ENCODE measurements at places on chromosomes 4 and X.

- peak; percentile 97 for DNase-seq
These were observed 194.0 kb upstream of the HHIP start for GRCh38 chr4:144451766-144452450.

DNA sequence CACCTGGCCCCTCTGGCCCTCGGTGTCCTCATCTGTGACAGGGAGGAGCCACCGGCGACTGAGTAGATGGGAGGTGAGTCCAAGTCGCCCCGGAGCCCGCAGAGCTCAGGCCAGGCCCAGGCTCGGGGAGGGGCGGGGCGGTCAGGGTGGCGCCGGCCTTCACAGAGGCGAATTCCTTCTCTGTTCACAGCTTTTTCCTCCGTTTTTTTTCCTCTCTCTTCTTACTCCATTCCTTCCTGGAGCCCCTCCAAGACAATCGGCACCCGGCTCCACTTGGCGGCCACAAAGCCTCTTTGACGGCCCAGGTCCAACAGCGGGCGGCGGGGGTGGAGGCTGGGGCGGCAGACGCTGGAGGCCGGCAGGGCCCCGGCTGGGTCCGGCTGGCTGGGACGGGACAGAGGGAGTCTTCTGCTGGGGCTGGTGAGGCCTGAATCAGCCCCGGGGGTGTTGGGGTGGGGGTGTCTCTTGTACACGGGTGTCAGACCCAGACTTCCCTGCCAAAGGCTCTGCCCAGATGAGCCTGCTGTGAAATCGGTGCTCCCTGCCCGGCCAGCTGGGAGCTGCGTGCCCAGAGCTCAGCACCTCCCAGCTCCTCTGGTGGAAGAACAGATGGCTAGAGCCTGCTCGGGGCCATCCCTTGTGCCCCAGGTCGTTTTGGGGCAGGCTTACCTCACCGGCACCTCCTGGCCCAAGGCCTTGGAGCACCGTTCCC is 22.6 kb downstream of the FGFRL1 start:
- peak; percentile 94 for DNase-seq

GRCh38 chr4:123043793-123044425 is 121.5 kb upstream of the NUDT6 start:
- no peak for DNase-seq

GRCh38 chr4:139943277-139943676 is 210.7 kb downstream of the MAML3 start:
- no peak for DNase-seq

GRCh38 chr4:85632981-85633380 is 158.0 kb downstream of the ARHGAP24 start:
- DNase-seq = no peak

- no peak for DNase-seq
These were observed 5.4 kb downstream of the EVC start for GRCh38 chr4:5716391-5716790.

DNA sequence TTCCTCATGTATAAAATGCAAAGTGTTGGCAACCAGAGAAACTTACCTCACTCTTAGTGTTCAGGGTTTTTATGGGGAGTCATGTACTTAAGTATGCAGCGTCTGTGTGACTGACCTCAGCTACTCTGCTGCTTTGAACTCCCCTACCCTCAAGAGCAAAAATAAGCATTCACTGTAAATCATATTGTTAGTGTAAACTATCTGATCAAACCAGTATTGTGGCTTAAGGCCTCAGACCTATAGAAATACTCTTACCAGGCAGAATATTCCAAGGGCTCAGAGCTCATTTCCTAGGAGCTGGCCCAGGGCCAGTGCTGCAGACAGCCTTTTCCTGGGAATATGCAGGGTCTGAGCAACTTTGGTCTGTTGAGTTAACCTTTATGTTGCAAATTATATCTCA is 453.1 kb downstream of the CCSER1 start:
- peak; percentile 36 for DNase-seq

DNA sequence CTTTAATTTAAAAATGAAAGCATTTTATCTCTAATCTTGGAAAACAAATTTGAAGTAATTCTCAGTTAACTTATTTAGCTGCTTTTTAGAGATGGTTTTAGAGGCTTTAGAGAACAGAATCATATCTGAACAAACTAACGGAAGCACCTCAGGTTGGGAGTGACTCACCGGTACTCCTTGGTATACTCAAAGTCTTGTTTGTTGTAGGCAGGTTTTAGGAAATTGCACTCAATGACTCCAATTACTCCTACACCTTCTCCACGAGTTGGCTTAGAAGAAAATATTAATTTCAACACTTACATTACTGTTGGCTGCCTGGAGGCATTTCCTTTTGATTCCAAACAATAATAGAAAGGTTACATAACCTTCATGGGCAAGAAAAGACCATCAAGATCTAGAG is 23.6 kb downstream of the MORC4 start:
- DNase-seq = no peak

- DNase-seq = no peak
These were observed 140.0 kb downstream of the DCK start for GRCh38 chr4:71133491-71133890.

DNA sequence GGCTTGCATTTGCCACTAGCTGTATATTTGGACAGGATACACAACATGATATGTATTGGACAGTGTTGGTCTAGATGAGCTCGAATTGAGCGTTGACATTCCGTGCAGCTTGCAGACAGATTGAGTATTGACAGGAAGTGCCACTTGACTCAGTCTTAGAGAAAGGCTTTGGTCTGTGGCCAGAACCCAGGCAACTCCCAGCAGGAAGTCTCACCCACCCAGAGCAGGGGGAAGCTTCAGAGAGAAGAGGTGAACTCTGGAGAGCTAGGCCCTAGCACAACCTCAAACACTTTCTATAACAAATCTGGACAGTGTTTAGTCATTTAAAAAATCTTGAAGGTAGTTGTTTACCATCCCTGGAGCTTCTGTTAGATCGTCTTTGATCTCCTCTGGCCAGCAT is 280.5 kb downstream of the FBXW7 start:
- no peak for DNase-seq

DNA sequence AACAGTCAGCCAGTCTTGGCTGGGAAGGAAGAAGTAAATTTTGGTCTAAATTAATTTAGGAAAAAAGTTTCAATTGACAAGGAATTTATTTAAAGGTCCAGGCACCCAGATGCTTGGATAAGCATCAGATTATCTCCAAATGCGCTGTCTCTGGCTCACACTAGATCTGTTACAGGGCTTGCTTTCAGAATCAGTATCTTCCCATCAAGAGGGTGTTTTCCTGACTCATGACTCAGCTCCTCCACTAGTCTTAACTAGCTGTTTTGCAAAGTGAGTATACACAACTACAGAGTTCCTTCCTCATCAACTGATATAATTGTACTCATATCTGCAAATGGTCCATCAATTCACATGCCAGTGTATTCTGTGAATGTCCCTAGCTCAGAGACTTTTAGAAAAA is 482.1 kb upstream of the CPEB2 start:
- no peak for DNase-seq

- DNase-seq = no peak
These were observed 754.3 kb upstream of the TENM3 start for GRCh38 chr4:181488926-181489325.

- DNase-seq = no peak
These were observed 165.0 kb downstream of the EFHC2 start for GRCh38 chrX:44178274-44179053.

DNA sequence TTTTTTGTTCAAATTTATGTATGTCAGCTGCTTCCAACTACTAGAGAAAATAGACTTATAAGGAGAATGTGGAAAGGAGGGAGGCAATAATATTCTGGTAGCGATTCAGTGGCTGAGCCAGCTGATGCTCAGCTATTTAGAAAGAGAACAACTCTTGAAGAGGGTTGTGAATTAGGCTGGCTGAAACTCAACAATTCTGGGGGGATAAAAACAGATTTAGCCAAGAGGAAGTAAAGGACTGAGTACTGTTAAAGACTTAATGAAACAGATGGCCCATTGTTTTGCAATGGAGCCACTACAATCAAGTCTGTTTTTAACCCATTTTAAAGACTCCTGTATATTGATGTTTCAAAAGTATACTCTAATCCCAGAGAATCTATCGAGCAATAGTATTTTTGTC is 1058.9 kb downstream of the C4orf33 start:
- peak; percentile 13 for DNase-seq

- no peak for DNase-seq
These were observed 24.4 kb upstream of the SMARCA5 start for GRCh38 chr4:143489106-143489505.

- peak; percentile 37 for DNase-seq
These were observed 27.0 kb downstream of the EIF2S3 start for GRCh38 chrX:24081661-24082154.

GRCh38 chr4:1505511-1506460 is 99.5 kb upstream of the NKX1-1 start:
- no peak for DNase-seq
